ENCODE measurements at places on chromosomes 6 and 20. TPM values are rescaled to one million over a fixed set of nuclear protein-coding genes. Genes with fewer than 3 reads are reported as not detected.

- H3K27ac ChIP-seq = peak within 1 kb of the TSS; percentile 88
- no peak for DNase-seq
- peaks cover 61% of the 10 kb centered on the region for H3K4me1 ChIP-seq
- H3K36me3 ChIP-seq = peaks cover 3% of the 10 kb centered on the region
- peak within 1 kb of the TSS; percentile 18 for H3K4me3 ChIP-seq
Measured at GRCh38 chr20:44714701-44715498, at the start of gene CCN5. CCN5 (plus strand) TSS chr20:44715369; CDS start chr20:44715391, 22 bp downstream.

DNA sequence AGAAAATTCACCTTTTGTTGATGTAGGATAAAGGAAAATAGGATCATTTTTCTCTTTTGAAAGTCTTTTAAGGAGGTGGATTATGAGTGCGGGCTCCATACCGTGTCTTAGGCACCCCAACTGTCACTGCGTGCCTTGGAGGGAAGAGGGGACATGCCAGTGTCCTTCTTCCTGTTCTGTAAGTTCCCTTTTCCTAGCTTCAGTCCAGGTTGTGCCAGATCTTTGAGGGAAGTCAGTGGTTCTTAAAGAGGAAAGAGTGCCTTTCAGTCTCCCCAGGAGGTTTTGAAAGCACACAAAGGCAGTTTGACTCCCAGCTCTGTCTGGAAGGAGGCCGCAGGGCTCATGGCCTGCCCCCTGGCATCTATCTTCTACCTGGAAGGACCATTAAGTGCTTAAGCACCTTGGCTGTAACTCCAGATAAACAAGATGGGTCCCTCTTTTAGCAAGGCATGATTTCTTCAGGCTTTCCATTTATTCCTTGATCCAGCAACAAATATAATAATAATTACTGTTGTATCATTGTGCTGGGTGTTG lies 13.0 kb downstream of the EFCAB8 start:
- no peaks in the 10 kb centered on the region for H3K4me1 ChIP-seq
- no peak overlapping the region for H3K27ac ChIP-seq
- no peaks in the 10 kb centered on the region for H3K36me3 ChIP-seq

- peaks cover 14% of the 10 kb centered on the region for H3K4me1 ChIP-seq
- H3K4me3 ChIP-seq = no peak overlapping the region
- no peak overlapping the region for H3K27ac ChIP-seq
- DNase-seq = no peak
- peaks cover 27% of the 10 kb centered on the region for H3K36me3 ChIP-seq
Measured at GRCh38 chr20:37866051-37866450, 36.9 kb upstream of the VSTM2L start.

DNA sequence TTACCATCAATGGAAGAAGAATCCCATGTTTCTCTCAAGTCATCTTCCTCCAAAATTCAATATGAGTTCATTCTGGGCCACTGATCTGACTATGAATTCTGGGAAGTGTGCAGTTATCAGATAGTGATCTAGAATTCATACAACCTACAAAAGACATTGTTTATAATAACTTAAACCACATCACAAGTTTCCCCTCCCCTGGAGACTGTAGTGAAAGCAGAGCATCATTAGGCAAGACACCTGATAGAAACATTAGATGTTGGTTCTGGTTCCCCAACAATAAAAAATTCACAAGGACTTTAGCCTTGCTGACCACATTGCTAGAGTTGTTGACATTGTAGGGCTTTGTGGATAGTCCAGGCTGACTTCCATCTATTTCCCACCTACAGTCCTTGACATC lies 506.4 kb upstream of the JAG1 start:
- no peaks in the 10 kb centered on the region for H3K27me3 ChIP-seq
- no peak overlapping the region for H3K4me3 ChIP-seq
- no peaks in the 10 kb centered on the region for H3K36me3 ChIP-seq
- H3K27ac ChIP-seq = no peak overlapping the region
- H3K4me1 ChIP-seq = peaks cover 34% of the 10 kb centered on the region

DNA sequence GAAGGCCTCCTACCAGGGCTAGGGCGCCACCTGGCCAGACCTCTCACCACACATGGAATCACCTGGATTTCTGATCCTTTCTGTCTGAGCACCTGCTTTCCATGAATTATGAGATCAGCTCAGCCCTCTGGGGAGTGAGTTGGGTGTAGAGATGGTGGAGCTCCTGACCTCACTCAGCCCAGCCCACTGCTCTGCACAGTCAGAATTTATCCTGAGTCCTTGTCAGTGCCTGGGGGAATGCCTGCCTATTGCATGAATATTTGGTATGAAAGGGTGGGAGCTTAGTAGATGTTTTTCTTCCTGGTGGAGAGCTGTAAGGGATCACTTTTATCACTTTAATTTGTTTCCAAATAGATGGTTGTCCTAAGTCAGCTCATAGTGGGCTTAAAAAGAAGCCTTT lies 47.5 kb downstream of the DTD1 start:
- H3K4me1 ChIP-seq = peaks cover 24% of the 10 kb centered on the region
- peaks cover 4% of the 10 kb centered on the region for H3K36me3 ChIP-seq
- DNase-seq = no peak
- H3K4me3 ChIP-seq = no peak overlapping the region
- H3K27me3 ChIP-seq = no peaks in the 10 kb centered on the region

DNA sequence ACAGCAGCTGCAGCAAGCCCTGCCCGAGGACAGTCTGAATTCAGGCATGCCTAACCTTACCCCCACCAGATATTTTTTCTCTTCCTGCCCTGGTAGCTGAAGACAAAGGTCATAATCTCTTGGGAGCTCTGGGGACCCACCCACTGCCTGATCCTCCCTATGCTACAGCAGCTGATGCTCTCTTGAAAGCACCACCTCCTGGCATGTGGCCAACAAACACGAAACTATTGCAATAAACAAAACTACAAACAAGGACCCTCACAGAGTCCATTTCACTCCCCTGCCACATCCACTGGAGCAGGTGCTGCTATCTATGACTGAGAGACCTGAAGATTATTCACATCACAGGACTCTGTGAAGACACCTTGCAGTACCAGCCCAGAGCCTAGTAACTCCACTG lies 238.5 kb upstream of the HS3ST5 start:
- H3K4me3 ChIP-seq = no peak overlapping the region
- H3K36me3 ChIP-seq = no peaks in the 10 kb centered on the region
- H3K27ac ChIP-seq = no peak overlapping the region
- H3K27me3 ChIP-seq = peaks cover 16% of the 10 kb centered on the region
- no peaks in the 10 kb centered on the region for H3K4me1 ChIP-seq
- DNase-seq = no peak

GRCh38 chr6:137219664-137220252 lies 573 bp upstream of the IFNGR1 start:
- DNase-seq = no peak
- H3K4me1 ChIP-seq = peaks cover 44% of the 10 kb centered on the region
- no peaks in the 10 kb centered on the region for H3K27me3 ChIP-seq
- peak overlapping the region; percentile 93 for H3K27ac ChIP-seq
- no peaks in the 10 kb centered on the region for H3K36me3 ChIP-seq

DNA sequence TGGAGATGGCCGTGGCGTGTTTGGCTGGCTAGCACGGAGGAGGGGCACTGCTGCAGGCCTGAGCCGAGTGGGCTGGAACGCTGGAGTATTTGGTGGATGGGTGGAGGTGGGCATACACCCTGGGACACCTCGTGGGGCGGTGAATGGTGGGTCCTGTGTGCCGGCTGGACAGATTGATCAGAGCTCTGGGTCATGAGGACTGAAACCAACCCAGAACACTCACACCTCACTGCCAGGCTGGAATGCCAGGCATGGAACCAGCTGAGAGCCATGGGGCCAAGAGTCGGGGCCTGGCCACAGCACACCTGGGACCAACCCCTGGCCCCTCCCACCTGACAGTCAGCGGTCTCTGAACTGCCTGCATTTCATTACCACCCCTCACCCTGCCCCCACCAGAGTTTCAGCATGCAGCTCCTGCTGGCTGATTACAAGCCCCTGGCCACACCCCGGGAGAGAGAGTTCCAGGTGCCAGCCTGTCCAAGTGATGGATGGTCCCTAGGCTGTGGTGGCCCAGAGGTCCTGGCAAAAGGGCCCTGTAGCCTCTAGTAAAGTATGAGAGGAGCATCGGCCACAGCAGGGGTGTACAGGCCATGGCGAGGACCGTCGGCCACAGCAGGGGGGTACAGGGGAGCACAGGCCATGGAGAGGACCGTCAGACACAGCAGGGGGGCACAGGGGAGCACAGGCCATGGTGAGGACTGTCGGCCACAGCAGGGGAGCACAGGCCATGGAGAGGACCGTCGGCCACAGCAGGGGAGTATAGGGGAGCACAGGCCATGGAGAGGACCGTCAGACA lies 3.3 kb downstream of the NPBWR2 start:
- no peak overlapping the region for H3K27ac ChIP-seq
- peaks cover 4% of the 10 kb centered on the region for H3K4me1 ChIP-seq
- DNase-seq = no peak
- peaks cover 37% of the 10 kb centered on the region for H3K27me3 ChIP-seq
- no peak overlapping the region for H3K4me3 ChIP-seq

- H3K36me3 ChIP-seq = no peaks in the 10 kb centered on the region
- no peak overlapping the region for H3K4me3 ChIP-seq
- H3K4me1 ChIP-seq = no peaks in the 10 kb centered on the region
- H3K27me3 ChIP-seq = peaks cover 2% of the 10 kb centered on the region
- no peak overlapping the region for H3K27ac ChIP-seq
Measured at GRCh38 chr6:130829333-130829910, 2.2 kb downstream of the SMLR1 start.

DNA sequence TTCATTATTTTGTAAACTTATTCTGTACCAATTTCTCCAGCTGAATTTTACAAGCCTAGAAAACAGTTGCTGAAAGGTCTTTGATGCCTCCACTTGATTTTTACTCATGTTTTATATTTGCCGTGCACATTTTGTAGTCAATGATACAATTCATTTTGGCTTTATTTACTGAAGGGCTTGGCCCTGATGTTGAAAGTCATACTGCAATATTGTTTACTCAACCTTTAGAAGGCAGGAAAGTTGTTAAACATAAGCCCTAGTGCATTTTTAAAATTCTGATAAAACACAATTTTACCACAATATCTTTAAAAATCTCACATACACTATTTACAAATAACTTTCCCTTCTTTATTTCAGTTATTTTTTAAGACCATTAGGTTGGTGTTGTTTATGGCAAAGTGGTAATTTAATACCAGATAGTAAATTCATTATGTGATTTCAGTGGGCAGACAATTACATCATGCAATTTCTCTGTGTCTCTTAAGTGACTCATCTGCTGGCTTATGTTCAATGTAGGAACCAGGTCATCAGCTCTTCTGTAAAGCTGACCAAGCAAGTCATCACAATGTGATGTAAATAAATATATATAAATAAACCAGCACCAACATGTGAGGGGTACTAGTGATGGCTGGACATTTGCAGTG lies 121.1 kb upstream of the SLC35B3 start:
- H3K36me3 ChIP-seq = no peaks in the 10 kb centered on the region
- no peak for DNase-seq
- H3K27ac ChIP-seq = no peak overlapping the region

- H3K27ac ChIP-seq = no peak overlapping the region
- H3K4me3 ChIP-seq = no peak overlapping the region
- H3K4me1 ChIP-seq = no peaks in the 10 kb centered on the region
- DNase-seq = no peak
Measured at GRCh38 chr6:13048113-13048512, 280.2 kb downstream of the TBC1D7 start.

DNA sequence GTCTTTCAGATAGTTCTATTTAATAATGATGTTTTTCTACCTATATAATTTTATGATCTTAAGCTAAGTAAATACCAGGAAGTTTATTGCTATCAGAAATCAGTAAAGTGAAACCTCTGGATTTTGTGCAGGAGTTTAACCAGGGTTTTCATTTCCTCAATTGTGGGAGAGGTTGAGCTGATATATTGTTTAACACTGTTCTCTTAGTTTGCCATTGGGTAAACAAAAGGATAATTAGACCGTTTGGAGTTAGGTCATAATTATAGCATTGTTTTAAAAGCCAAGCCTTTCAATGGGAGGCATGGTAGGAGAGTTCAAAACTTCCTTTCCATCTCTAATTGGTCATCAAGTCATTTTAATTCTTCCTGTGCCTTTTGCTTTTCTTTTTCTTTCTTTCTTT lies 58.7 kb downstream of the STXBP5 start:
- H3K27me3 ChIP-seq = no peaks in the 10 kb centered on the region
- DNase-seq = no peak
- peaks cover 5% of the 10 kb centered on the region for H3K4me1 ChIP-seq
- H3K4me3 ChIP-seq = no peak overlapping the region
- no peak overlapping the region for H3K27ac ChIP-seq
- peaks cover 28% of the 10 kb centered on the region for H3K36me3 ChIP-seq

DNA sequence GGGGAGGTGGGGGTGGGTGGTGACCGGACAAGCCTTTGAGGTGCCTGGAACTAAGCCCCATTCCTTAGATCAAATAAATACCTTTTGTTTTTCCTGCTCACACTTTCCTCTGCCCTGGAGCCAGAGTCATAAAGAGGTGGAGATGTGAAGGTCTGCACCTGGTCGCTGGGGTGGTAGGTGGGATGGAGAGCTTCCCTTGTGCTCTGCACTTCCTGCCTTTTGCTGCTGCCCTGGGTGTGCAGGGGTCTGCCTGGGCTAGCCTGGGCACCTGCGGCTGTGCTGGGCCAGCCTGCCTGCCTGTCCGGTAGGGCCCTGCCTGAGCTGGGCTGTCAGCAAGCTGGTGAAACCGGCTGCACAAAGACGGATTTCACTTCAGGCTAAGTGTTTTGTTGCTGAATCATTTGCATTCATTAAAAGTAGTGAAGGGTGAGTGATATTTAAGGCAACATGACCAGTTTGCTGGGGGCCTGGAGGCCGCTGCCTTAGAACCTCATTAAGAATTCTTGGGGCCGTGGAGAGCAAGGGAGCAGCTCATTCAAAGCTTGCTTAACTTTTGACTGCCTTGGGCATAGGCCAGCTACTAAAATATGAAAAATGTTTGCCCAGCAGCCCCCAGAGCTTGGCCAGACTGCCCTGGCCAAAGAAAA lies 20.5 kb downstream of the PTK7 start:
- no peak for DNase-seq
- H3K4me3 ChIP-seq = no peak overlapping the region
- peak overlapping the region; percentile 83 for H3K27ac ChIP-seq
- H3K27me3 ChIP-seq = no peaks in the 10 kb centered on the region
- no peaks in the 10 kb centered on the region for H3K36me3 ChIP-seq

DNA sequence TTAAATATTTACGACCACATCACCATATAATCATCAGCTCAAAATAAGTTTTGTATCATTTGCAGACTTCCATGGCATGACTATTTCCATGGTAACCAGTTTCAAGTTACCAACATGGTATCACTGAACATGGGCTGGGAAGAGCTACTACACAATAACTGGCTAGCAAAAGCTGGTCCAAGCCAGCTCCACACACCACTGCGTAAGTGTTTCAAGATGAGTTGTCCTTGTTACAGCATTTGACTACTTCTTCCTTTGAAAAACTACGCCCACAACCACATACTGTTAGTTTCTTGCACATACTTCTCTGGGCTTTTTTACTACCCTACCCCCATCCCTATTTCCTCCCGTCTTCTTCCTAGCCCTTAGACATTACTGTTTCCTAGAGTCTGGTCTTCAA lies 8.5 kb downstream of the CD164 start:
- peaks cover 68% of the 10 kb centered on the region for H3K36me3 ChIP-seq
- peaks cover 5% of the 10 kb centered on the region for H3K4me1 ChIP-seq
- H3K27me3 ChIP-seq = no peaks in the 10 kb centered on the region

GRCh38 chr20:17762873-17763557 lies 63.2 kb downstream of the BANF2 start:
- DNase-seq = no peak
- H3K27ac ChIP-seq = no peak overlapping the region
- no peaks in the 10 kb centered on the region for H3K36me3 ChIP-seq
- H3K4me3 ChIP-seq = no peak overlapping the region
- peaks cover 3% of the 10 kb centered on the region for H3K27me3 ChIP-seq

GSTA5 gene
- total RNA-seq = not detected

NSFL1C gene
- total RNA-seq = 74.6 TPM

NCR2 gene
- total RNA-seq = not detected

PRICKLE4 gene
- 2.3 TPM for total RNA-seq

ZNF322 gene
- 30.6 TPM for total RNA-seq

HLA-DOB gene
- total RNA-seq = 0.24 TPM

All from osteocyte (in vitro differentiated cells).